ENCODE measurements at places on chromosomes 12 and 14. TPM values are rescaled to one million over a fixed set of nuclear protein-coding genes. Genes with fewer than 3 reads are reported as not detected.

DNA sequence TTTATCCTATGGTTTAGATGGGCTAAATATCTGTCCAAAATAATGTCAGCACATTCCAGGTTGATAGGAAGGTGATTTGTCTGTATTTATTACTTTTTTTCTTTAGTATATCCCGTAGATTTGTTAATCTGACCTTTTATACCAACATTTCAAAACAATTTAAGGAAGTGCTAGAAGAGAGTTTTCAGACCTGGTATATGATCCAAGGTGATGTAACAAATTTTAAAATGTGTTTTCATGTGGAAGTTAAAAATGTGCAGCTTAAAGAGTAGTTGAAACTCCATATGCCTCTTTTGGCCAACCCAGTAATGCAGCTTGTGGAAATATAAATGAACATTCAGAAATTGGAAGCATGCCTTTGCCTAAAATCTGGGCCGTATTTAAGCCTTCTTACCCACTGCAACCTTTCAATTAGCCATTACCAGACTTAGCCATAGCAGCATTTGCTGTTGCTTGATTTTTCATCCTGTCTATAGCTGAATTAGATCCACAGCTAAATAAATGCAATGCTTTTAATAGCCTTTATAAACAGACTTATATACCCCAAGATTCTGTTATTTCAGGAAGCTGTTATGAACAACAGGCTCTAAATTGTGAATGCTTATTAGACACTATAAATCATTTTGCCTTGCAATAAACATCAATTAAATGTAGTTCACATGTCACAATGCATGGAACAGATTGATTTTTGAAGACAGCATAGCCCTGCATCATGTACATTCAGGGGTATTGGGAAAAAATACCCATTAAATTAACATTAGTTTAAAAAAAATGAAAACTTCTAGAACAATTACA, 271.2 kb downstream of the PDZRN4 start:
- H3K27me3 ChIP-seq, result no peaks in the 10 kb centered on the region
- no peak for ATAC-seq
- H3K4me3 ChIP-seq, result no peak overlapping the region
- peaks cover 2% of the 10 kb centered on the region for H3K4me1 ChIP-seq
- H3K27ac ChIP-seq, result no peak overlapping the region

- H3K27ac ChIP-seq, result no peak overlapping the region
- no peaks in the 10 kb centered on the region for H3K27me3 ChIP-seq
- H3K36me3 ChIP-seq, result no peaks in the 10 kb centered on the region
- no peak overlapping the region for H3K4me3 ChIP-seq
- ATAC-seq, result no peak
- no peaks in the 10 kb centered on the region for H3K4me1 ChIP-seq
These were observed 8.0 kb downstream of the KLHL33 start for GRCh38 chr14:20428010-20428365.

DNA sequence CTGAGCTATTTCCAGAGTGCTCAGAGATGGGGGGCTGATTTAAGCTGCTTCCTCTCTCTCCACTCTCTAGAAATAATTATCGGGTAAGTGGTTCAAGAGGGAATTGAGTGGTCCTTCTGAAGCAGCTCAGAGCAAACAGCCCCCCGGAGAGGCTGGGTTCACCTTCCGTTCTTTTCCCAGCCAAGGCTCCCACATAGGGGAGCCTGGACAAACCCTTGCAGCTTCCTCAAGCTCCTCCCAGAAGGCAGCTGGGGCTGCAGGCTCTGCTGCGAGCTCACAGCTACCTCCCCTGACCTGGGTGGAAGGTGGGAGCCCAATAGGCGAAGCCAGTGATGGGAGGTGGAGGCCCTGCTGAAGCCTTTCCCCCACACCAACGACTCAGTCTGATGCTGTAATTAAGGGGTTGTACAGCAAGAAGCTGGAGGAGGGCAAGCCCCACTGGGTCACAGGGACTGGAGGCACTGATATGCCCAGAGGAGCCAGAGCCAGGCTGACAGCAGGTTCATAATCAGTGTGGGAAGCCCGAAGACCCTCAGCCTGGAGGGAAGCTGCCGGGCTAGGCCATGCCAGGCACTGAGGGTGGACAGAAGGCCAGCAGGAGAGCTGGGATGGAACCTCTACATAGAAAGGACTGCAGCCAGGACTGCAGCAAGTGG, 52.4 kb downstream of the ARL6IP4 start:
- peaks cover 63% of the 10 kb centered on the region for H3K36me3 ChIP-seq
- no peaks in the 10 kb centered on the region for H3K27me3 ChIP-seq
- no peak for ATAC-seq
- no peaks in the 10 kb centered on the region for H3K4me1 ChIP-seq
- H3K4me3 ChIP-seq, result no peak overlapping the region
- no peak overlapping the region for H3K27ac ChIP-seq

DNA sequence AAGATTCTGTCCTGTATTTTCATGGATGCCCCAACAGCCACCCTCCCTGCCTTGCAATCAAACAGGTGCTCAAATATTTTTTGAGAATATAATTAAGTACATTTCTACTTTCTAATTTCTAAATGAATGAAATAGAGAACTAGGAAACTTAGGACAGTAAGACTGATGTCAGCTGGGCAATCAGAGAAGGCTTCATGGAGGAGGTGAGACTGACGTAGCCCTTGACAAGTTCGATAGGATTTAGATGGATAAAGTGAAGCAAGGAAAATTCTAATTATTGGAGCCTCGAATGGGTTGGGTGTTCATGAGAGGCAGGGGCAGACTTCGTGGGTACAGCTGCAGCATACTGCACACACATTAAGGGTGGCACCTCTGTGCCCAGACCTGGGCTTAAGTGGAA, 36.0 kb downstream of the NINJ2 start:
- H3K27ac ChIP-seq, result peak overlapping the region; percentile 60
- no peaks in the 10 kb centered on the region for H3K27me3 ChIP-seq
- H3K4me1 ChIP-seq, result peaks cover 9% of the 10 kb centered on the region
- no peak for ATAC-seq
- H3K4me3 ChIP-seq, result no peak overlapping the region

GRCh38 chr12:119901670-119902069, 24.6 kb upstream of the CIT start:
- H3K36me3 ChIP-seq, result no peaks in the 10 kb centered on the region
- no peak overlapping the region for H3K27ac ChIP-seq
- H3K4me3 ChIP-seq, result no peak overlapping the region
- no peak for ATAC-seq
- no peaks in the 10 kb centered on the region for H3K4me1 ChIP-seq

GRCh38 chr12:70091021-70091521, 152.2 kb upstream of the CNOT2 start:
- H3K27me3 ChIP-seq, result no peaks in the 10 kb centered on the region
- H3K27ac ChIP-seq, result no peak overlapping the region
- H3K4me1 ChIP-seq, result no peaks in the 10 kb centered on the region
- no peak overlapping the region for H3K4me3 ChIP-seq
- no peaks in the 10 kb centered on the region for H3K36me3 ChIP-seq
- ATAC-seq, result no peak

PDZRN4 gene
- total RNA-seq, result 32.0 TPM

DNA sequence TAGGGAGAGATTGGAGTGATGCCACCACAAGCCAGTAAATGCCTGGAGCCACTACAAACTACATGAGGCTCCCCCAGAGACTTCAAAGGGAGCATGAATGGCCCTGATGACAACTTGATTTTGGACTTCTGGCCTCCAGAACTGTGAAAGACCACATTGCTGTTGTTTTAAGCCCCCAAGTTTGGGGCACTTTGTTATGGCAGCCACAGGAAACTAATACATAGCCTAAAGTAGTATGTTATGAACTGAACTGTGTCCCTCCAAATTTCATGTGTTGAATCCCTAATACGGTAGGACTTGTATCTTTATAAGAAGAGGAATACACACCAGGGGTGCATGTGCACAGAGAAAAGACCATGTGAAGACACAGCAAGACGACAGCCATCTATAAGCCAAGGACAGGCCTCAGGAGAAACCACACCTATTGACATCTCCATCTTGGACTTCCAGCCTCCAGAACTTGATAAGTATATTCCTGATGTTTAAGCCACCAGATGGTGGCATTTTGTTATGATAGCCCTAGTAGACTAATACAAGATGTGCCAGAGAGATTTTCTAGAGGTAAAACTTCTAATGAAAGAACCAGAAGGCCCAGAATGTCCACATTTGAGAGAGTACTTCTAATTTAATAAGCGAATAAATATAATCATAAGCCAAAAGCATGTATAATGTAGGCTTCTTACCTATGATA, 127.1 kb upstream of the BMP4 start:
- H3K4me3 ChIP-seq, result no peak overlapping the region
- no peaks in the 10 kb centered on the region for H3K4me1 ChIP-seq
- H3K27ac ChIP-seq, result no peak overlapping the region
- no peak for ATAC-seq
- H3K36me3 ChIP-seq, result no peaks in the 10 kb centered on the region

TRHDE gene
- total RNA-seq, result 0.74 TPM

GRCh38 chr12:11773889-11774677, 124.6 kb downstream of the ETV6 start:
- peaks cover 32% of the 10 kb centered on the region for H3K4me1 ChIP-seq
- peak; percentile 32 for ATAC-seq
- H3K4me3 ChIP-seq, result no peak overlapping the region

CDCA3 gene
- total RNA-seq, result 5.9 TPM

DNA sequence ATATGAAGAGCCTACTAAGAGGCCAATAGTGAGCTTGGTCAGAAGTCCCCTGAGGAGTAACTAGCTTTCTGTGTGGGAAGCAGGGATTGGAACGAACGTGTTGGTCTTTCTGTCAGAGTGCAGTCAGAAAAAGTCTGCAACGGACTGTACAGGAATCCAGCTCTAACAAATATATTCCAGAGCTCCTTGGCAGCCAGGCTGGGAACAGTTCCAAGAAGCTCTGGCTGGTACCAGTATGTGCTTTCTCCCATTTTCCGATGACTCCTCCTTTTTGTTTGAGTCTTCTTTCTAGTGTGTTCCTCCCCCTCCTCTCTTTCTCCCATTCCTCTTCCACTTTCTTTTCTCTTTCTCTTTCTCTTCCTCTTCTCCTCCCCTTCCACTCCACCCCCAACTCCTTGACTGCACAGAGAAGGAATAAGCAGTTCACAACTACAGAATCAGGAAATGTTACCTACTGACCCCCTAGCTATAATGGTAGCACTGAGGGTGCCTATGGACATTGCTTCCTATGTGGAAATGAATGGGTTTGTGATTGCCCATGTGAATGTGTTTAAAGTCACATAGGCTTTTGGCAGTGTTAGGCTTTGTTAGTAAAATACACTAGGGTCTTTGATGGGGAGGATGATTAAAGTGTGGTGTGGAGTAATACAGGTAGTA, 59.9 kb downstream of the TTLL5 start:
- H3K27ac ChIP-seq, result peak overlapping the region; percentile 66
- H3K4me1 ChIP-seq, result peaks cover 8% of the 10 kb centered on the region
- peaks cover 5% of the 10 kb centered on the region for H3K36me3 ChIP-seq
- H3K27me3 ChIP-seq, result no peaks in the 10 kb centered on the region
- H3K4me3 ChIP-seq, result peak overlapping the region; percentile 21

GRCh38 chr14:76904100-76904739, 78.0 kb downstream of the LRRC74A start:
- peak overlapping the region; percentile 39 for H3K27ac ChIP-seq
- no peaks in the 10 kb centered on the region for H3K36me3 ChIP-seq
- H3K4me1 ChIP-seq, result no peaks in the 10 kb centered on the region
- no peak overlapping the region for H3K4me3 ChIP-seq
- ATAC-seq, result peak; percentile 83

SERPINA10 gene
- not detected for total RNA-seq

GRCh38 chr12:75984577-75985182, 46.9 kb downstream of the PHLDA1 start:
- ATAC-seq, result no peak
- no peak overlapping the region for H3K4me3 ChIP-seq
- H3K27me3 ChIP-seq, result no peaks in the 10 kb centered on the region

Measured in gastroesophageal sphincter (tissue), 4 donors.